ENCODE measurements at places on chromosomes 16 and 17.
A peak's percentile ranks its signal among the peaks of the same experiment; 100 is the strongest.

- no peak for DNase-seq
These were observed 85.3 kb upstream of the LGALS9 start for GRCh38 chr17:27545562-27546229.

- DNase-seq, result no peak
These were observed 19.3 kb downstream of the MPRIP start for GRCh38 chr17:17061516-17061915.

DNA sequence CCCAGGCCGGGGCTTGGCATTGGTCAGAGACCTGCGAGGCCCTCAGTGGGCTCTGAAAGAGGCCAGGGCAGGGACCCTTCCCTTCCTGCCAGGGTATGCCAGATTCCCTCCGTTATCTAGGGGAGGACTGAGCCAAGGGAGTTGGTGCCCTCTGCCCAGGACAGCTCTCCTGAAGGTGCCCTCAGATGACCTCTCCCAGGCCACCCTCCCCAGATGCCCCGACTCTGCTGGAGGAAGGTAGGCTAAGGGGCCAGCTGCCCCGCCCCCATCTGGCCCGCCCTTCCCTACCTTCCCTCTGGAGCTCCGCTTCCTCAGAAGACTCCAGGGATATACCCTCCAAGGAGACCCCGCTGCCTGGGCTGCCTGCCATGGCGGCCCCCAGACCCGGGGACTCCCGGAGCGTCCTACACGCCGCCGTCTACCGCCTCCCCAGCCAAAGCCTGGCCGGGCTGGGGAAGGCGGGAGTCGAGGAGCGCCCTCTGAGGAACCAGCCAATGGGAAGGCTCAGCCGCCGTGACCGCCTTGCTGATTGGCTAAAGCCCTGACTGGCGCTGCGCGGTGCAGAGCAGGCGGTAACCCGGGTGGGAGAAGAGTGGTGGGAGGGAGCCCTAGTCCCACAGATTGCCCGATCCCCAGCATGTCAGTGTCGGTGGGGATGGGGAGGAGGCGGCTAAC lies 7.0 kb downstream of the MPP2 start:
- peak; percentile 91 for DNase-seq

DNA sequence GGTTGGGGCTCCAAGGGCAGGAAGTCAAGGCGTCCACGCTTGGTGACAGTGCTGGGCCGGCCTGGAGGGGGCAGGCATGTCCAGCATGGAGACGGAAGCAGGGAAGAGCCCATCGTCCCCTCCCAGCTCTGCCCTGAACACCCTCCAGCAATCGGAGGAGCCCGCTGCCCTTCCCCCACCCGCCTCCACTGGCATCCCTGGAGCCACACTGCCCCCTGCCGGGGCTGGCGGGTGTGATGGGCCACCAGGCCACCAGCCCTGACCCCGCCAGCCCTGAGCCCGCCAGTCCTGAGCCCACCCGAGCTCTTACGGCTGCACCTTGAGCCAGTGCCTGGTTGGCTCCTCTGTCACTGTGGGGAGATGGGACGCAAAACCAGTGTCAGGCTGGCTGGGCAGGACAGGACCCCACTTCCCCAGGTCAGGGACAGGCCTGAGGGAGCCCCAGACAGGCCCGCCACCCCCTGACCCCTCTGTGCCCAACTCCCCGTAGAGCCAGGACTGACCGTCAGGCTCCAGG lies 4.1 kb upstream of the CDH15 start:
- peak; percentile 57 for DNase-seq

- no peak for DNase-seq
These were observed 490.5 kb upstream of the ERCC4 start for GRCh38 chr16:13429416-13429815.

DNA sequence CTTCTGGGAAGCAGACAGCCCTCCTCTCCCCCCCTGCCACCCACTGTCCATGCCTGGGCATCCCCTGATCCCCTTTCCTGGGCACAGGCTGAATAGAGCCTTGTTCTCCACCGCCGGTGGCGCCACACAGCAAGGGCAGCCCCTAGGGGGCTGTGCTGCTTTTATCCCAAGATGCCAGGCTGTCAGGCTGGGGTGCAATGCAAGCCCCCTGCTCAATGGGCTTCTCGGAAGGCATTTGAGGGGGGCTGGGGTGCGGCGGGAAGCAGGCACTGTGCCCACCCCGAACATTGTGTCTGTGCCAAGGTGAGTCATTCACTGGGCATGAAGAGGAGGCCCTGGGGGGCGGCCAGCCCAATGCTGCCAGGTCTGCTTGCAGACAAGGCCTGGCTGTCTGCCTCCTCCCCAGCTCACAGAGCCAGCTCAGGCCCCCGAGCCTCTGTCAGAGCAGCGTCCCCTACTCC lies 1.5 kb upstream of the GFAP start:
- no peak for DNase-seq
